Activated T-helper 9 cell treated with anti-CD3 and anti-CD28 coated beads, Interleukin-2, amount 50 U/mL, for 16 hours (primary cell): ENCODE measurements at places on chromosomes 2 and 18.

DNA sequence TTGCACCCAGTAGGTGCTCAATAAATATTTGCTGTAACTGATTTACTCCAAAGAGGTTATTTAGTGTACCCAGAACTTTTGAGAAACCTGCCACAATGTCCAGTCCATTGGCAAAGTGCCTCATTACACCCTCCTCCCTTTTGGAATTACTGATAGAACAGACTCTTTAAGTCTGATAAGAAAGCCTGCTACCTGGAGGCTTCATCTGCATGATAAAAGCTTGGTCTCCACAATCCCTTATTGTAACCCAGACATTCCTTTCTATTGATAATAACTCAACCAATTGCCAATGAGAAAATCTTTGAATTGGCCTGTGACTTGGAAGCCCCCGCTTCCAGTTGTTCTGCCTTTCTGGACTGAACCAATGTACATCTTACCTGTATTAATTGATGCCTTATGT lies 281.2 kb upstream of the FBXO11 start:
- no peak for DNase-seq

GRCh38 chr2:241460631-241461030 lies 47.8 kb downstream of the STK25 start:
- no peak for DNase-seq

DNA sequence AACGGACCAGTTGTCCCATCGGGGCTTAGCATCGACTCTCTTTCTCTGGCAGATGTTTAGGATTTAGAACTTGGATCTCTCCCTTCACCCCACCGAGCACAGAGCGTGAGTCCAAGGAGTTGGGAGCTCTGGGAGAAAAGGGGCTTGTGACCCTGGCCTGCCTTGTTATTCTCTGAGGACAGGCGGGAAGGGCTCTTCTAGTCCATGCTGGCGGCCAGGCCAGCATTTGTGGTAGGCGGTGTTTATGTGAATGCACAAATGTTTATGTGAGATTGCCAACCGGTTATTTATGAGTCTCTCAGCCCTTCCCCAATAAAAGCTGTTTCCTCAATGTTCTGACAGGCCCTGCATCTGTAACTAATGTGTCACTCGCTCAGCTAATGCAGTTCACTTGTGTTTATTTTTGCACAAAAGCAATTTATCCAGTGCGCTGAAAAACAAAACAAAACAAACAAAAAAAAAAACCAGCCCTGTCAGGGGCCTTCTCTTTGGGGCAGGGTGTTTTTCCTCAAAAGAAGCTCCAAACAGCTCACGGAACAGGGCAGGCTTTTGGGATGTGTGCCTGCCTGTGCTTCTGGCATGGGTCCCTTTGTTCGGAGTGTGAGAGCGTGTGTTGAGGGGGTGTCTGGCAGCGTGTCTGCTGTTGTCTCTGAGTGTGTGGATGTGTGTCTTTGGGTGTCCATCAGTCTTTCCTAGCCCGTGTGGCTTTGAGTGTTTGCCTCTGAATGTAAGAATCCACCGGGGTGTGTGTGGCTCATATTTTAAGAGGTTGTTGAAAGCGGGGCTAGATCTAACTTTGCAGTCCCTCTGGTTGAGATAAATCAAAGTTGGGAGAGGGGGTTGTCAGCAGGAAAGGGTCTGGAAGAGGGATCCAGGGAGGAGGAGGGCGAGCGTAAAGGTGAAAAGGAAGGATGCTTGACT lies 52.8 kb upstream of the HAAO start:
- no peak for DNase-seq

- no peak for DNase-seq
Measured at GRCh38 chr18:77234504-77235365, 14.9 kb upstream of the GALR1 start.

GRCh38 chr2:177578454-177578853 lies 185.9 kb downstream of the AGPS start:
- no peak for DNase-seq

- no peak for DNase-seq
Measured at GRCh38 chr2:201926067-201926466, 107.6 kb upstream of the FZD7 start.

- DNase-seq = no peak
Measured at GRCh38 chr18:10511236-10511635, 14.6 kb upstream of the NAPG start.

- DNase-seq = no peak
Measured at GRCh38 chr2:33498291-33498956, 22.0 kb downstream of the RASGRP3 start.

DNA sequence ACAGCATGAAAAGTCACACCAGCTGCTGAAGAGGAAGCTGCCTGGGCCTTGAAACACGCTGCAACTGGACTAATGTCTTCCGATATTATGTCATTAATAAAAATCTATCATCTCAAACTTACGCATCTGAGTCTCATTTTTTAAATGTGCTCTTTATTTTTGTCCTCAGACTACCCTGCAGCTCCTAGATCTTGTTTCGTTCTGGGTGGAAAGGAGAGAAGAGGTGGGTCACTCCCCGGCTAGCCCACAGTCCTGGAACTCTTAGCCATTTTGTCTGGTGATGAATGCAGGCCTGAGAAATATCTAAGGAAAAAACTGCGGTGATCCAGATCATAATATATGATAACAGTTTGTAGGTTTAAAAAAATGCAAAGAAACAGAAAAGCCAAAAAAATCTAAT lies 73.3 kb downstream of the TXNL1 start:
- no peak for DNase-seq

DNA sequence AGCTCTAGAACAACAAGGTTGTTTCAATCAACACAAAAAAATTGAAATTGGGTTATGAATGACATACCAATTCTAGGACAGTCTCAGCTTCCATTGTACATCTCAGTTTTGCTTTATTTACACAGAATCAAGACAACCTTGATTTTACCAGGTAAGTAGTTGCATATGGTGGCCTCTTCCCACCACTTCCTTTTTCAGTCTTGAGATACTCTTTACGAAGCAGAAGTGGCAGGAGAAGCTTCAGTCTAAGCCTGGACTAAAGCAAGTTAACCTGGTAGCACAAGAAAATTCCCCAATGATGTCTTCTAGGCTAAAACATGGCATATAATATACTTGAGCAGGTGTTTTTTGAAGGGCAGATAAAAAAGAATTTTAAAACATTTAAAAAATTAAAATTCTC lies 10.7 kb upstream of the FAM136A start:
- no peak for DNase-seq

GRCh38 chr2:33437815-33438214 lies 38.6 kb upstream of the RASGRP3 start:
- DNase-seq = no peak

DNA sequence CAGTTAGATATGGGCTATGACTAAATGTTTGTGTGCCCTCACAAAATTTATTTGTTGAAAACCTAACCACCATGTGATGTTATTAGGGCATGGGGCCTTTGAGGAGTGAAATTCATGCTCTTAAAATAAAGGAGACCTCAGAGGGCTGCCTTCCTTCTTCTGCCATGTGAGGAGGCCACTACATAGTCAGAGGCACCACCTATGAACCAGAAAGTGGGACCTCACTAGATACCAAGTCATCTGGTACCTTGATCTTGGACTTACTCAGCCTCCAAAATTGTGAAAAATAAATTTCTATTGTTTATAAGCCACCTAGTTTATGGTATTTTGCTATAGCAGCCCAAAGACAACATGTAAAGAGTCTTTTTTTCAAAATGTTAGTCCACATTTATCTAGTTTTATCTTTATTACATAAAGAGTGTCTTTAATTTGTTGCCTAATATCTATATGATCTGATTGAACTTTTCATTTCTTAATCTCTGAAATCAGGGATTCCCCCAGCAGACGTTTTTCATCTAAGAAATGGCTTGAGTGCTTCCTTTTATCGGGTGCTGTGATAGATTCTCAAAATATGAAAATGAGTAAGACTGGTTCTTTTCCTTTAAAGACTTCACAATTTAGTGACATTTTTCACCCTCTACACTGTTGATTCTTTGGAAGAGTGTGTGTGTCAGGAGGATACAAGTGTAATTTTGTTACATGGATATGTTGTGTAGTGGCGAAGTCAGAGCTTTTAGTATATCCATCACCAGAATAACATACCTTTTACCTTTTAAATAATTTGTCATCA lies 34.2 kb downstream of the PMS1 start:
- no peak for DNase-seq

DNA sequence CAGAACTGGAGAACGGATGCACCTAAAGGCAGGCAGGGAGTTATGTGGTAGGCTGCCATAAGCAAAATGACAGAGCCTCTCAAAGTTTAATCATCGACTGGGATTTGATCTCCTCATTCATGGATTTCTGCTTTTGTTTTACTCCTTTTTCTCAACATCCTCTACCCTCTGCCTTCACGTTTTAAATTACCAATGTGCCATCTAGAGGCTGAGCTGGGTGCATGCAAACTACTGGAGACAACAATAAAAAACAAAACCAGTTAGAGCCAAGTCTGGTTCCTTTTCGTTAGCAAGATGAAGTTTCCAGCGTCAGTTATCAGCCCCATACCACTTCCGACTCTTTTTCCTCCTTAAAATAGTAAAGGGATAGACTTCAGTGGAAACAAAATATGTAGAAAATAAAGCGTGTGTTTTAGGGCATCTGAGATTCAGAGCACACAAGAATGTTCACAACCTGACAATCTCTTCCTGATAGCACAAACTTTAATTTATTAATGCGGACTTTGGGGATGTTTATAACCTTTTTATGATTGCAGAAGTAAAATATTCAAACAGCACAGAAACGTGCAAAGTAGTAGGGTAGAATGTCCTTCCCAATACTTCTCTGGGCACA lies 117.0 kb downstream of the LAMA1 start:
- no peak for DNase-seq

GRCh38 chr18:39497821-39498220 lies 1932.2 kb upstream of the CELF4 start:
- DNase-seq = no peak

GRCh38 chr2:221741496-221742211 lies 169.6 kb upstream of the EPHA4 start:
- no peak for DNase-seq

- DNase-seq = no peak
Measured at GRCh38 chr2:106561803-106562202, 74.6 kb downstream of the CD8B2 start.

DNA sequence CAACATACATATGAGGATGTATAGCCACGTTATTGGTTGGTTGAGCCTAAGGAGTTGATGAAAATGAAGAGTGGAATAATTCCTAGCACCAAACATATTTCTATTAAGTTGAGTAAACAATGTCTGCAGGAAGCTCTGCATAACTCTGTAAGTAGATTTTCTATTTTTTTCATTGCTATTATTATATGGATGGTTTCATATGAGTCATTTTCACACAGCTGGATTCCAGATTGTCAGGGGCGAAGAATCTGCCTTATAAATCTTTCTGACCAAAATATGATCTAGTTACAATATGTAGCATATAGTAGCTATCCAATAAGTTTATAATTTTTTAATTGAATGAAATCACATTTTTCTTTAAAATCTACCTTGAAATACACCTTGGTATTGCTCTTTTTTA lies 468.0 kb upstream of the PKDCC start:
- no peak for DNase-seq

DNA sequence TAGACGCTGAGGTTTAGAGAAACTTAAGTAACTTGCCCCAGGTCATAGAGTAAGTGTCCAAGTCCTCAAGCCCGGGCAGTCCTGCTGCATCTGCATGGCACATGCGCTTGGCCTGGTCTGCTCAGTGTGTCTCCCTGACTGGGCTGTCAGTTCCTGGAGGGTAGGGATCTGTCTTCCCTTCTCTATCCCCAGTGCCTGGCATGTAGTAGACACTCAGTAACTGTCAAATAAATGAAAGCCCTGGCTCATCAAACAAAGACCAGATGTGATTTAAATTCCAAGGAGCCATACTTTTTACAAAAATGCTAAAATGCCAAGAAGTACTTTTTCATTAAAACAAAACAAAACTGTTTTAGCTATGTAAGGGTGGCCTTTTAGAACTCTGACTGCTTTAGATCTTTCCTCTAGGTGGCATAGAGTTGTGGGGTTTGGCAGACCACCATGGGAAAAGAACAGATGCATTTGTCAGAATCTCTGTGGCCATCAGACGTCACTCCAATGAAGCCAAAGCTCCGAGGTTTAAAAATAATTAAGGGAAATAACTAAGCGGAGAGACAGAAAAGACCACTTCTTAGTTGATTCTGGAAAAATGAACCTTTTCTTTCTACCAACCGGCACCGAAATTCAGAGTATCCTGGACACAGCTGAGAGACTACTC lies 34.0 kb downstream of the EPAS1 start:
- DNase-seq = no peak

DNA sequence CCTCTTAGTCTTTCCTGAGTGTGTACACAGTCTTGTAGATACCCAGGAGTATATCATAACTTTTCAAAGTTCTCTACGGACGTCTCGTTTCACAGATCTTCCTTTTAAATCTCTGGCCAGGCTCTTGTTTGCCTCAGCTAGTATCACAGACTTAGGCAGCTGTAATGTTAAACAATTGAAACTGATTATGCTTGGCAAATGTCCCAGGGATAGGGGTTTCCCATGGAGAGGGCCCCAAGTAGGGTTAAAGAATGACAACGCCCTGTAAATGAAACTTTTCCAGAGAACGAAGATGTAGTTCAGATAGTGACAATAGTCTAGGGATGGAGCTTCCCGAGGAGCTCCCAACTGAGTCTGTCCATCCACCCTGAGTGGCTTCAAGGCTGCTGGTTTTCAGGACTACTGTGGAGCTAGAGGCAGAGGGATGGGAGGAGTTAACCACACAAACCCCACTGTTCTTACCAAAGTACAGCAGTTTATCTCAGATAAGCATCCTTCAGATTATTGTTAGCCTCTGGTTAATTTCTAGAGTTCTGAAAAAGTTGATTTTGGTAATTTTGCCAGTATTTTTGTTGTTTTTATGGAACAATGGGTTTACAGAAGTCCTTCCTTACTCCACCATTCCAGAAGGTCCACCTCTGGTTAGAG lies 9.1 kb downstream of the NEURL3 start:
- DNase-seq = no peak

GRCh38 chr18:32507093-32507492 lies 36.4 kb upstream of the GAREM1 start:
- DNase-seq = no peak

DNA sequence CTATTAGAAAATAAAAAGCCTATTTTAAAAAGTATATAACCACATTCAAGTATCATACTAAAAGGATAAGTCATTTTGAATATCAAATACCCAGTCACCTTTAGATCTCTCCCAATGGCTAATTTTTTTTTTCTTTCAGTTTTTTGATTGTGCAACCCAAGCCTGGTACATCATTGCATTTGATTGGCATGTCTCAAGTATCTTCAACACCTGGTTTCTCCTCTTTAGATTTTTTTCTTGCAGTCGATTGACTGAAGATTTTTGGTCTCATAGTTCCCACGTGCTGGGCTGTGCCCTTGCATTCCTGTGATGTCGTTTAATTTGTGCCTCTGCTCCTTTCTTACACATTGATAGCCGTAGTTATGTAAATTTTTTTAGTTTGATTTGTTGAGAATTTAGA lies 40.7 kb downstream of the ATIC start:
- DNase-seq = no peak

DNA sequence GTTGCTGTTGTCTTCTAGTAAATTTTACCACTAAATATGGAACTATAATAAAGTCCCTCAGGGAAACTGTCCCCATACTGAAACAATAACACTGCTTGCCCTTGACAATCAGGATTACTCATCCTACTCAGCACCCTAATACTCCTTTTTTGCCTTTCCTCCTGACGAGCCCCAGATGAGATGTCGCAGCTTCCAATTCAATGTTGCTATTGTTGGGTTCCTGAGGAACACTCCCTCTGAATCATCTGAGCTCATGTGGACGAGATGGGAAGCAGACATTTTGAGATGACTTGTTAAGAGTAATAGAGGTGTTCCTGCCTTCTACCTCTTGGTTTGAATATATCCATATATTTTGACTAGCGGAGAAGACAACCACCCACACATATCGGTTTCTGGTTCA lies 187.8 kb upstream of the FAM98A start:
- no peak for DNase-seq
